ENCODE measurements at places on chromosomes 6 and 20.

- DNase-seq: no peak
Measured at GRCh38 chr6:95487817-95488216, 89.5 kb upstream of the MANEA start.

DNA sequence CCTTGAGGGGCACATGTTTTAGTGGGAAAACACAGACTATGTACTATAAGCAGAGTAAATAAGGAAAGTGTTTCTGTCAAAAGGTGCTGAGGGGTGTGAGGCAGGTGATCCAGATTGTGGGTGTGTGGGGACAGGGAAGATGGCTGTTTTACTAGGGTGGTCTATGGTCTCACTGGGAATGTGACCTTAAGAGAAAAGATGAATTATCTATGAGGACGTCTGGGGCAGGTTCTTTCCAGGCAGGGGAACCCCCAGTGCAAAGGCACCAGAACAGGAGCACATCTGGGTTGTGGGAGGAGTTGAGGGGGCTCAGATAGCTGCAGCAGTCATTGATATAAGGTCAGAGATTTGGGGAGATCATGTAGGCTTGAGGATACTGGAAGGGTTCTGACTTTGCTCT is 18.2 kb upstream of the POLR1H start:
- no peak for DNase-seq

DNA sequence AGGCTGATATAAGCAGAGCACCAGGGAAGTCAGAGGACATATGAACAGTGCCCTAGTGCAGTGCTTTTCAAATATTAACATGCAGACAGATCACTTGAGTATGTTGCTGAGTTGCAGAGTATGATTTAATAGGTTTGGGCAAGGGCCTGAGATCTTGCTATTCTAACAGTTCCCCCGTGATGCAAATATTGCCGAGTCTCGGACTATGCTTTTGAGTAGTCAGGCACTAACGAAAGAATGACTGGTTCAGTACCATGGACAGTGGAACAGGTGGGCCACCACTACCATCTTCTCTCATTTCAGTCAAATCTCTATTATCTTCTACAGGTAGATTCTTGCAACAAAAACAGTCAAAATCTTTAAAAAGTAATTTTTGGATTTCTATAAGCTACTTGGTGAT is 3.7 kb upstream of the TMEM200A start:
- DNase-seq: peak; percentile 9

GRCh38 chr20:41055679-41056078 is 27.1 kb downstream of the TOP1 start:
- DNase-seq: no peak

DNA sequence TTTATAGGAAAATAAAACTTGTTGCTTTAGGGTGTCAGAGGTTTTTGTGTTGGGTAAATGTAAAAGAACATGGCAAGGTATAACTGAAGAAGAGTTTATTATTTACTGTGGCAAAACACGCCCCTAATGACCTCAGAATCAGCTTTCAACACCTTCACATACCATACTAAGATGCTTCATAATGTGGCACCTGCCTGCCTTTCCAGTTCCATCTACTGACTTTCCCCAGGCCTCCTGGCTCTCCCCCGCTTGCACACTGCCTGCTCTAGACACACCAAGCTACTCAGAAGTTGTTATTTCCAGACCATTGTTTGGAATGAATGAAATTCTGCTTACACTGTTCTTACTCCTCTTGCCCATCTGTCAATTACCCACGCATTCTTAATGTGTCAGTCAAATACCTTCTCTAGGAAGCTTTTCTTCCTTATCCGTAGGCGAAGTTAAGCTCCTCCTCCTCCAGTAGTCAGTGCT is 1.8 kb downstream of the TIAM2 start:
- no peak for DNase-seq

GRCh38 chr20:21632735-21633053 is 72.8 kb upstream of the PAX1 start:
- peak; percentile 66 for DNase-seq

DNA sequence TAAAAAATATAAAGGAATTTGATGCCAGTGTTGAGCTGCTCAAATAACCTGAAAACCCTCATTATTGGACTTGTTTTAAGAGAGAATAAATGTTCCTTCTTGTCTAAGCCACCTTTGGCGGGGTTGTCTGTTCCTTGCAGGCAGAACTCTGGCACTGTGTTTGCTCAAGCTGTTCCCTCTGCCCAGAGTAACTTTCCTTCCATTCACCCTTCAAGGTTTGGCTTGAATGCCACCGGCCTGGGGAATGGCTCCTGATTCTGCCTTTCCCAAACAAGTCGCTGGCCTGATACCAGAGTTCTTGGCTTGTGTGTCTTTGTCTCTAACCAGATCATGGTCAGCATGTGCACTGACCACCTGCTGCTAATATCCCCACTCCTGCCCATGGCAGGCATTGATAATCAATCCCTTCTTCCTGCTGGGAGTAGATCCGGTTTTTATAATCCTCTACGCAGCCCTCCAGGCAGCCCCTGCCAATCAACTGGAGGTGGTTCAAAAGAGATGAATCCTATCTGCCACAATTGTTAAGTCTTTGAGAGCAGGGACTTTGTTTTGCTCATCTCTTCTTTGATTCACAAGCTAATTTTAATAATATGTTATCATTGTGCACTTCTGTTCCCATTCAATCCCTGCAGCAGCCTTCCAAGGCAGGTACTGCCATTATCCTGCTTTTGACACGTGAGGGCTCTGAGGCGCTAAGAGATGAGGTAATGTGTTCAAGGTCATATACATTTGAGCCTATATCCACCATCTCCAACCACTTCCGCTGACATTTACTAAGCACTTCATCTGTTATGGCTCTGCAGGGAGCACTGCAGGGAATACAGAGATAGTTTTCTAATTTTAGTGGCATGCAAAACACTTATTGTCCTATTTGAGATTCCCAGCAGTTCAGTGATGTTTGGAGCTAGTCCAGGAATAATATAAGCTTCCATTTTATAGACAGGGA is 3.1 kb upstream of the CCM2L start:
- DNase-seq: no peak

DNA sequence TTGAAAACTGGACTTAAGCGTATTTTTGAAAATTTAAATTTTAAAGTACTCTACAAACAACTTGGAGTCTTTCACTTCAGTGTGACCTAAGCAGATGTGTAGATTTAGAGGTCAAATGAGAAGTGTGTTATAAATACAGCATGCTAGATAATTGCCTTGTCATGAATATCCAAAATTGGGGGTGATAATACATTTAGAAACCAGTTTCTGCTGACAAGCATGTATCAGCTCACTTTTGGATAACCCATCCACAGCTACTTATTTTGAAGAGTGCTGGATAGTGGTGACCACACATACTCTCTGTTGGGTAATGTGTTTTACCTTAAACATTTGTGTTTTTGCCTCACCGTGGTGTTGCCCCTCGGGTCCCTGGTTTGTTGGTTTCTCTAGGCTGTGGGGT is 14.9 kb downstream of the RREB1 start:
- DNase-seq: no peak

- DNase-seq: no peak
Measured at GRCh38 chr20:23625236-23625964, 12.4 kb downstream of the CST3 start.

- no peak for DNase-seq
Measured at GRCh38 chr6:75478929-75479328, 14.7 kb downstream of the FILIP1 start.

- no peak for DNase-seq
Measured at GRCh38 chr20:32007787-32008616, 2.2 kb upstream of the CCM2L start.

DNA sequence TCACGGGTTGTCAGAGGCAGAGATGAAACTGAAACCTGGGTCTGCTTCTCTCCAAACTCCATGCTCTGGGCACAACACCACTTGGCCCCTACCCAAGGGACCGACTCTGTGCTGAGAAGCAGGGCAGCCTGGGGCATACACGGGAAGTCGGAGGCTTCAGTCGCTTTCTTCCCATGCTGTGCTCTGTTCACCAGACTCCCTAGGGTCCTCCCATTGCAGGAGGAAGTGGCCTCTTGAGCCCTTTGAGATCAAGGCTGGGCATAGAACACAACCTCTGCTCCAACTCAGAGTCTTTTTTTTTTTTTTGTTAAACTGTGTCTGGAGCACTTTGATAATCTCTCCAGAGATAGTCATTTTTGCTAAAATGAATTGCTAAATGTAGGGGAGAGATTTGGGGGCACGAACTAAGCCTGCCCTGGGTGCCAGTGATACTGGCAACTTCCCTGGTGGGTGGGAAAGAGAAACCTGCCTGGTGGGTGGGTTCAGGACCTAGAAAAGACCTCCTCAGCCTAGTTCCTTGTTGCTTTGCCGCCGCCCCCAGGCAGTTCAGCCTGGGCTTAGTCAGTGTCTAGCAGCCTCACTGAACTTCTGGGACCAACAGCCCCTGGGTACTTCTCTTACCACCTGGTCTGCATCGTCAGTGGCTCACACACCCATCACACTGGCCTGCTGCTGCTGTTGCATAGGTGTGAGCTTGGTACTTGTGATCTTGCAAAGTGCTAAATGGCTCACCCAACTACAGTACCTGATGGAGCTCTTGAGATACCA is 62.0 kb downstream of the PPP1R14C start:
- peak; percentile 85 for DNase-seq

- DNase-seq: no peak
Measured at GRCh38 chr6:44129841-44130322, 2.5 kb downstream of the TMEM63B start.

DNA sequence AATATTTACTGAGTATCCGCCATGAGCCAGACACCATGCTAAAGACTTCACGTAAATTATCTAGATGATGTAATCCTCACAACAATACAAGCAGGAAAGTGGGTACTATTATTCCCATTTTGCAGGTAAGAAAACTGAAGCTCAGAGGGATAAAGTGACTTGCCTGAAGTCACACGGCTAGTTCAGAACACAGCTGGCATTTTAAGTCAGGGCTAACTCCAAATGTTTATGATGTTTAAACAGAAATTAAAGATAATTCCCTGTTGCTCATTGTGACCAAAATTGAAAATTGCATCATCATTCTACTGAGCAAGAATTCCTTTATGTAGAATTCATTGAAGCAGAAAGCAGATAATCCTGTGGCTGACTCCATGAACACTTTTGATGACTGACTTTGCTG is 71.3 kb upstream of the STXBP5 start:
- DNase-seq: no peak

- DNase-seq: no peak
Measured at GRCh38 chr6:152954443-152954842, 28.4 kb downstream of the FBXO5 start.

DNA sequence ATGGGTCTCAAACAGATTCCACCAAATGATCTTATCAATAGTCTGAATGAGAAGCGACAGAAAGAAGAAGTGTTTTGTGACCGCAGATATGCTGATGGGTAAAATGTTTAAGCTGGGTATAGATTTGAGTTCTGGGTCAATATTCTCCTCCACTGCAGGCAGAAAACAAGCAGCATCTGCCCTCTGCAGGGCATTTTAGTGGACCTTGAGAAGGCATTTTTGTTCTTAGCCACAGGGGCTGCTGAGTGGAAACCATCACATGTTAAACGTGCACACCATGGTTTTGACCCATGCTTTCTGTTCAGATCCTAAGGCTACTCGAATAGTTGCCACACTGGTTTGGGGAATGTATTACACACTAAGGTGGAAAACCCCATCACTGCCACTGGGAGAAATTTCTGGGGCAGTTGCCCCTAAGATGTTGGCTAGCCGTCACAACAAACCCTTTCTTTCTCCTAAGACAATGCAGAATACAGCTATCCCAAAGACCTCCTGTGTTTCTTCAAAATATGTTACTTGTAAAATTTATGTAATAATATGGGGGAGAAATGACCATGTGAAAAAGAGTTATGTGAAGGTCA is 5.5 kb downstream of the POU3F2 start:
- DNase-seq: peak; percentile 27

DNA sequence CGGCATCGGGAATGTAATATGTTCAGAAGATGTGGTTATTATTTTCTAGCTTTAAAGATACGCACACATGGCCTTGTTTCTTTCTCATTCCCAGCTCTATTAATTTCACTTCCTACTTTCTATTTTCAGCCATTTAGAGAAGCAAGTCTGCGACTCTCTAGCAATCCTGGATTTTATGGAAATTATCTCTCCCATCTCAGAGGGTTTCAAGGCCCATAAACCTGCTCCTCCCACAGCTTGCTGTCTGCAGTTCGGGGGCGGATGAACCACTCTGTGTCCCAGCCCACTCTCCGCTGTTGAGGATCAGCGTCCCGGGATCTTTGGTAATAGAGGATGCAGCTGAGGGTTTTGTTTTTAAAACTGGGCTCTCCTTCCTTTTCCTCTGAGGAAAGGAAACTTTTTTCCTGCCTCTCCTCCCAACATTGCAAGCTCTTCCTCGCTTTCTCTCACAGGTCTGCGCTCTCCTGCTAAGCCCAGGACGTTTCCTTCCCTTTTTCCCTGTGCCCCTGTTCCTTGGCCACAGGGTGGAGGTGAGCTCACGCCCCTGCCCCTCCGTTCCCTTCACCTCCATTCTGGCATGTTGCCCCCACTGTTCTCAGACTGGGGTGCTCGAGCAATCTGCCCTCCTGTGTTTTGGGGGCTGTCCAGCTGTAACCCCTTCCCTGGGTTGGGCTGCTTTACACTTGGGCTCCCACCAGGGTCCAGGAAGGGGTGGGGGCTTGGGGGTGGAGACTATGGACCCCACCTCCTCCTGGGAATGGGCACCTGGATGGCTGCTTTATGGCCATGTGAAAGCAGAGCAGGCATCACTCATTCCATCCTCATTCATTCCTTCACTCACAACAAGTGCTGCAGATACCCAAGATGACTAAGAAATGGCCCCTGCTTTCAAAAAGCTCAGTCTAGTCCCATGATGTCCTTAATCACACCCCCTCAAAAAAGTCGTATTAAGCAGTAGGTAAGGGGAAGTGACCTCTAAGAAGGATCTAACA is 54.9 kb downstream of the ZBTB9 start:
- peak; percentile 73 for DNase-seq

DNA sequence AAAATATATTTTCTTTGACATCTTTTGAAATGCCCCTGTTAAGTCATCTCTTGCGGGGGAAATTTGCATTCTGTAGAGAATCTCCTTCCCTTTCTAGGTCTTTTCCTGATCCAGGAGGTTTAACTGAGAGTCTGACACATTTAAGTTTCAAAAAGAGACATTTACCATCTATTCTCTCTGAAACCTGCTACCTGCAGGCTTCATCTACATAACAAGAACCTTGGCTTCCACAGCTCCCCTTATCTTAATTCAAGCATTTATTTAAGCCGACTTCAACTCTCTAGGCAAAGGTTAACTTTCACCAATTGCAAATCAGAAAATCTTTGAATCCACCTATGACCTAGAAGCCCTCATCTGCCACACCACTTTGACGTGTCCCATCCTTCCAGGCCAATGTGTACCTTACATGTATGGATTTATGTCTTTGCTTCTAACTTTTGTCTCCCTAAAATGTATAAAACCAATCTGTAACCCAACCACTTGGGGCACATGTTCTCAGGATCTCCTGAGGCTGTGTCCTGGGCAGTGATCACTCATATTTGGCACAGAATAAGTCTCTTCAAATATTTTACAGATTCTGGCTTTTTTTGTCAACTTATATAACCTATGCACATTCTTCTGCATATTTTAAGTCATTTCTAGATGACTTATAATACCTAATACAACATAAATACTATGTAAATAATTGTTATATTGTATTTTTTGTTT is 666.7 kb downstream of the UTRN start:
- no peak for DNase-seq

GRCh38 chr20:48776306-48776705 is 51.5 kb downstream of the PREX1 start:
- no peak for DNase-seq

Measured in NB4 (cell line).